ENCODE measurements at places on chromosomes 5 and 9.

- DNase-seq, result no peak
Measured at GRCh38 chr5:68710514-68710913, 383.3 kb upstream of the SLC30A5 start.

GRCh38 chr5:50415912-50416311 is 25.2 kb downstream of the EMB start:
- DNase-seq, result no peak

GRCh38 chr9:22307013-22307711 is 139.5 kb upstream of the DMRTA1 start:
- no peak for DNase-seq

- DNase-seq, result no peak
Measured at GRCh38 chr5:167286891-167287290, 1004.6 kb upstream of the WWC1 start.

- no peak for DNase-seq
Measured at GRCh38 chr5:168676501-168676900, 97.3 kb upstream of the PANK3 start.

GRCh38 chr5:35672995-35673394 is 55.3 kb downstream of the SPEF2 start:
- no peak for DNase-seq

GRCh38 chr9:133938753-133939152 is 53.4 kb downstream of the VAV2 start:
- DNase-seq, result no peak

DNA sequence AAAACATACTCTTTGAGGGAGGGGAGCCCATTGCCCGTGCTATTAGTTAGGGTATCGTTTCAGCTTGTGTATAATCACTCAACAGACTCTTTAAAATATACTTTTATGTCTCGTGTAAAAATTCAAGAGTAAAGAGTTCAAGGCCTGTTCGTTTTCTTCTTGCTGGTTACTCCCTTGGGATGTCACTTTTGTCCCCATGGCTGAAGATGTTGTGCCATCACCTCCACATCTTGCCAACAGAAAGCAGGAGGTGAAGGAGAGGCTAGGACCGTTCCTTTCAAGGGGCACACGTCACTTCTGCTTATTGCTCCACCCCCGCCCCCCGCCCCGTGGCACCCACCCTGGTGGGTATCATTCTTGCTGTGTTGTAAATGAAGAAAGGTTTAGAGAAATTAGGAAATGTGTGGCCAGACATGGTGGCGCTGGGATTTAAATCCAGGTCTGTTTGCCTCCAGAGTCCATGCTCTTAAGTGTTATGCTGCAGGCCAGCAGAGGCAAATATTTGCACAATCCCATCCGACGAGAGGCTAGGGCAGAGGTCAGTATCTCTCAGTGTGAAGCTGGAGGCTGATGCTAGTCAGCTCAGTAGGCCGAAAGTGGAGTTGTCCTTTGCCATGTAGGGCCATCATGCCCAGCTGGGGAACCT is 3.0 kb downstream of the MLANA start:
- no peak for DNase-seq

GRCh38 chr5:53779541-53779981 is 219.1 kb downstream of the NDUFS4 start:
- no peak for DNase-seq

DNA sequence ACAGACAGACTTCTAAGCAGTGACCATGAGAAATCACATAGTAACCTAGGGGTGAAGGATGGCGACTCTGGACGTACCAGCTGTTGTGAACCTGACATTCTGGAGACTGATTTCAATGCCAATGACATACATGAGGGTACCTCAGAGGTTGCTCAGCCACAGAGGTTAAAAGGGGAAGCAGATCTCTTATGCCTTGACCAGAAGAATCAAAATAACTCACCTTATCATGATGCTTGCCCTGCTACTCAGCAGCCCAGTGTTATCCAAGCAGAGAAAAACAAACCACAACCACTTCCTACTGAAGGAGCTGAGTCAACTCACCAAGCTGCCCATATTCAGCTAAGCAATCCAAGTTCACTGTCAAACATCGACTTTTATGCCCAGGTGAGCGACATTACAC is 38.0 kb upstream of the CCDC152 start:
- no peak for DNase-seq

DNA sequence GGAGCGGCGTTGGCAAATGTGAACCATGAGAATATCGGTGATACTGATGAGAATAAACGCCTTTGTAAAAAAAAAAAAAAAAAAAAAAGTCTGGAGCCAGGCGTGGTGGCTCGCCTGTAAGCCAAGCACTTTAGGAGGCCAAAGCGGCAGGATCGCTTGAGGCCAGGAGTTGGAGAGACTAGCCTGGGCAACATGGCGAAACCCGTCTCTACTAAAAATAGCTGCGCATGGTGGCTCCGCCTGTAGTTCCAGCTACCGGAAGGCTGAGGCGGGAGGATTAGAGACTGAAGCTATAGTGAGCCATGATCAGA is 425 bp upstream of the NFX1 start:
- DNase-seq, result no peak

GRCh38 chr5:31334061-31334860 is 140.8 kb downstream of the CDH6 start:
- DNase-seq, result no peak

DNA sequence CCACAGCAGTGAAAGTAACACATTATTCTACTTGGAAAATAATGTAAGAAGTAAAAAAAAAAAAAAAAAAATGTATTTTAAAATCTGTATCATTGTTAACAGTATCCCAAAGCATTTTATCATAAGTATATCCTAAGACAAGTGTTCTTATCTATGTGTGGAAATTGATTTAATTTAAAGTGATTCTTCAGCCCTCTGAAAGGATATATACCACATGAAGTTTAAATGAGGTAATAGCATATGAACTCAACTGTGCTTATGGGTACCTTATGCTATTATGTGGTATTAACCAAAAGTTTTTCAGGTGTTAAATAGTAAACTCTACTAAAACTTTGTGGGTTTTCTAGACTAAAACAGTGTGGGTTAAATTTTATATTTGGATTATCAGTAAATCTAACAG is 2.8 kb upstream of the SECISBP2 start:
- DNase-seq, result no peak

- DNase-seq, result no peak
Measured at GRCh38 chr5:139631520-139632165, 16.5 kb upstream of the CXXC5 start.

- no peak for DNase-seq
Measured at GRCh38 chr5:96763026-96763425, 44.7 kb downstream of the ERAP1 start.

DNA sequence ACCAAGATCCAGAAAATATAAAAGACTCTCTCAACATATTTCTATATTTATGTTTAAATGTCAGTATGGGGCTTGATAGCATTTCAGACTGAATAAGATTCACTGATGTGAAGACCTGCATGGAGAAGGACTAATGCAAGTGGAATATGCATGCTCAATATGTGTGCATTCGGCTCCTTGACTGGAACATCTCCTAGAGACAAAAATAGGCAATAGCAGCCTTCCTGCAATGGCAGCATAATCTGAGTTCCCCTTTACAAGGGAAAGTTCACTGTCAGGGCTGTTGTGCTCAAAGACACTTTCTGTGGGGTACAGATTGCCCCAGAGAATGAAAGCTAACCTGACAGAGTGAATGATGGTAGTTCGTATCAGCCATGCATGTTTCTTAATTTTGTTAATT is 42.4 kb downstream of the STARD4 start:
- DNase-seq, result no peak

GRCh38 chr9:4371108-4371507 is 71.2 kb upstream of the GLIS3 start:
- no peak for DNase-seq

GRCh38 chr5:51034222-51034901 is 348.9 kb upstream of the ISL1 start:
- DNase-seq, result no peak

- no peak for DNase-seq
Measured at GRCh38 chr5:168600409-168600808, 21.2 kb upstream of the PANK3 start.

DNA sequence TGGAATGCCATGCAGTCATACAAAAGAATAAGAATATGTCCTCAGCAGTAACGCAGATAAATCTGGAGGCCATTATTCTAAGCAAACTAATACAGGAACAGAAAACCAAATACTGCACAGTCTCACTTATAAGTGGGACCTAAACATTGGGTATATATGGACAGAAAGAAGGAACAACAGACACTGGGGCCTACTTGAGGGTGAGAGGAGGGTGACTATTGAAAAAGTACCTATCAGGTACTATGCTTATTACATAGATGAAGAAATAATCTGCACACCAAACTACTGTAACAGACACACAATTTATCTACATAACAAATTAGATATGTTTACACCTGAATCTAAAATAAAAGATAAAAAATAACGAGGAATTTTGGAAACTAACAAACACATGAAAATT is 38.8 kb downstream of the MEIKIN start:
- no peak for DNase-seq

GRCh38 chr5:129271308-129271707 is 176.8 kb downstream of the ISOC1 start:
- DNase-seq, result no peak

- DNase-seq, result no peak
Measured at GRCh38 chr9:38039907-38040682, 28.9 kb downstream of the SHB start.

DNA sequence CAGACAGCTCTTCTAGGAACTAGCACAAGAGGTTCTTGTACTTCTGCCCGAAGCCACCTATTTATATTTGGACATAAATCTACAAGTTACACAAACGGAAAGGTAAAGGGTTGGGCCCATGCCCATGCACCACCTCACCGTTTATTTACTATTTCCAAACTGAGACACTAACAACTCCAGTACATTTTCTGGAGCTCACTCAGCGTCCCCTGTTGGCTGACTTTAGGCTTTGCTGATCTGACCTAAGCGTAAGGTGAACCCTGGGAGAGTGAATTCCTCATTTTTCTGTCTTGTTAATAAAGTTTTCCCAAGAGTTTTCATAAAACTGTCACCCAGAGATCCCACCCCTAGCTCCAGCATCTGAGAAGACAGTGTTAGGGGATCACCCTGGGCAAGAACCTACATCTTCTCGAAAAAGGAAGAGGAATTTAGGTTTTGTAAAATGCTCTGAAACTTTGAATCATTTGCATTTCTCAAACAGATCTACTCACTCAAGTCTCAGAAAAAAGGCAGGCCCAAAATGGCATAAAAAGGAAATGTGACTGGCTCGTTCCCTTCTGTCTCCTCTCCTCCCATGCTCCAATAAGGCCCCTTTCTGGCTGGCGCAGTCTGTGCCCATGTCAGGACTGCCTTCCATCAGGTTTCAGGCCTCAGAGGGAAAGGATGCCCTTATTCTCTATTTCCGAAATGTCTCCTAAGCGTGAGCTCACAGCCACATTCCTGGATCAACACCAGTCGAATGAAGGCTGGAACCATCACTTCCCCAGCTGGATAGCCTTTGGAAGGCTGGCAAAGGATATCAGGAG is 201.3 kb downstream of the FANCC start:
- no peak for DNase-seq

DNA sequence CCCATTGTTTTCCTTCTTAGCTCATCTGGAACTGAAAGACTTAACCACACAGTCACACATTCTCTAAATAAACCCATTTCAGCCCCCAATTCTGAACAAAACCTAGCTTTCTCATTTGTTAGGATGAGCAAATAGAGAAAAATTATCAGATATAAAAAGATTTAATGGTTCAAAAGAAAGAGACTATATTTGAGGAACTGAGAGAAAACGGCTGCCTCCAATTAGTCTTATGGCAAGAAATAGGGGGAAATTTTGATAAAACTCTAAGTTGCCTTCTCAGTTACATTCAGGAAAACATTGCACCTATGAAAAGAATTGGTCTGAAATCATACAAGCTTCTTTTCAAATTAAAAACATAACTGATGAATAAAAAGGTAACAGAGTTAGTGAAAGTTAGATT is 63.7 kb upstream of the ALDH1B1 start:
- DNase-seq, result no peak

- no peak for DNase-seq
Measured at GRCh38 chr5:133387091-133387490, 225.2 kb downstream of the FSTL4 start.

DNA sequence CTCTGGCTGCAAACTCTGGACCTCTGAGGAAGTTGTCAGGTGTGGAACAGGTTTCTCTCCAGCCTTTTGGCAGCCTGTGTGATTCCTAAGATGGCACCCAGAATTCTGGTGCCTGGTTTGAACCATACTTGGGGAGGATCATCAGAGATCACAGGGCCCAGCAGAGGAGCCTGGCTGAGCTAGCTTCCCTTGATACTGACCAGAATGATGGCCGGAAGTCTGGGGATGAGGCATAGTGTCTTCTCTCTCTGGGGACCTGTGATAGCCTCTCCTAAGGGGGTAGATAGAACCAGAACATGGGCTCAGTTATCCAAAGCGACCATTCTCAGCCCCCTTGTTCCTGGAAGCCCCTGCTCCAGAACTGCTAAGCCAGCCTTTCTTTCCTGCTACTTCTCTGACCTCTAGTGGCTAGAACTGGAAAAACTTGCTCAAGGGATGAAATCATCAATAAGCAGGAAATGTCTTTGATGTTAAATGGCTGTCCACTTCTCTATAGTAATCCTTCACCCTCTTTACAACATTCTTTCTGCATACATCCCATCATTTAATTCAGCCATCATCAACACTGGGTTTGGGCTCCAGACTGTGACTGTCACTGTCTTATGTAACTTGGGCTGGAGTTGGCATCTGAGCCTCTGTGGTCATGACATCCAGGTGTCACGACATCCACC is 55.1 kb downstream of the C9orf152 start:
- DNase-seq, result no peak

- DNase-seq, result no peak
Measured at GRCh38 chr5:82259172-82259800, 18.9 kb downstream of the RPS23 start.

GRCh38 chr5:107248066-107248695 is 422.6 kb downstream of the EFNA5 start:
- no peak for DNase-seq

DNA sequence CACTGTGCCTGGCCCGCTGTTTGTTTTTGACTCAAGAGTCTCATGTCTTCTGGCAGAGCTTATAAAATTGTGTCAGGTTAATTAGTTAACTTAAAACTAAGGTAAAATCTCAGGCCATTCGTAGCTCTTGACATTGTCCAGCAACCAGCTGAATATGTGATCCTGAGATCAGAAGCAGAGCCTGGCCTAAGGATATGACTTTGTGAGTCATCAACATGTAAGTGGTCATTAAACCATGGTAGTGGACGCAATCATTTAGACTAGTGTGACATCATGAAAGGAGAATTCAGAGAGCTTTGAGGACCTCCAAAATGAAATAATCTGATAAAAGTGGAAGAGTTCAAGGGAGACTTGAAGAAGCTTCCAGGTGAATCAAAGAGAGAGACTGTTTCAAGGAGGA is 23.3 kb downstream of the SPZ1 start:
- no peak for DNase-seq

GRCh38 chr5:170819824-170820223 is 36.3 kb downstream of the GABRP start:
- DNase-seq, result no peak

- no peak for DNase-seq
Measured at GRCh38 chr5:72284559-72285423, 35.2 kb downstream of the MRPS27 start.
